ENCODE measurements at places on chromosomes 1 and 21.

DNA sequence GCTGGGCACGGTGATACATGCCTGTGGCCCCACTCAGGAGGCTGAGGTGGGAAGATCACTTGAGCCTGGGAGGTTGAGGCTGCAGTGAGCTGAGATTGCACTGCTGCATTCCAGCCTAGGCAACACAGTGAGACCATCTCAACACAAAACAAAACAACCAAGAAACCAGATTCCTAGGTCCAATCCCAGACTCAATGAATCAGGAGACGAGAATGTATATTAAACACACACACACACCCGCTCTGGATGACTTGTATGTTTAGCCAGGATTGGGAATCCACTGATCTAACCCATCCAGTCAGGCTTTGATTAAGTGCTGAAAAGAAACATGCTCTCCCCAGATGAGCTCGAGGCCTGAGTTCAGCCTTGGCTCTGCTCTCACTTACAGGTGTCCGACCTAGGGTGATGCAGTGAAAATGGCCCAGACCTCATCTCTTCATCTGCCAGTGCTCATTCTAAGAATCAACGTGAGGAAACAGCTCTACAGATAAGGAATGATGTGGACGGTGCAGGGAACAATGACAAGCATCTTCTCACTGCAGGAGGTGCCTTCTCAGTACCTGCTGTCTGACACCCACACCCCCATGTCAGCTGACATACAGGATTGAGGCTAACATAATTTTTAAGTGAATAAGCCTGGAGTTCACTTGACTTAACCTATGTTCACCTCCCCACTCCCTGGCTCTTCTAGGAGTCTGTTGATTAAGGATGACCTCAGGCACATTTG lies 15.3 kb upstream of the SRSF4 start:
- no peak for DNase-seq

DNA sequence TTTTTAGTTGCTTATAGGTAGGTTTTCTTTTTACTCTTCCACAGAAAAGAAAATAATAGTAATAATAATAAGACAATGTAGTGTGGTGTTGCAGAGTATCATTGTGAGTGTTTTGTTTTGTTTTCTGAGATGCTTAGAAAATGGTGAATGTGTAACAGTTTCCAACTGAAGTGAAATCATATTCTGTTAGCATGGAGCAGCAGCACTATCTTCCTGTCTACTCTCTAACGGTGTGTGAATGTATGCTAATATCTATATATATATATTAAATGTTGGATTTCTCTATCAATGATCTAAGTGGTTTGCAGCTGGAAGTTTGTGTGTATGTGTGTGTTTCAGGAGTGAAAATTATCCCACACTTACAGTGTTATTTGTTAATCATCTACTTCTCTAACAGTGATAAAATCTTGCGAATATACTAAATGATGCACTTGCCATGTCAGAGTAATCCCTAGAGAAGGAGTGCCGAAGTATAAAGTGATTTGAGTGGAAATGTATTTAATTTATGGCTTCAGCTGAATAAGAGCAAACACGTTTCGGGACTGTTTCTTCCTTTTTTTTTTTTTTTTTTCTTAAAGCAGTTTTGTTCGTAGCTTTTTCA lies 377 bp downstream of the SAMD13 start:
- no peak for DNase-seq

DNA sequence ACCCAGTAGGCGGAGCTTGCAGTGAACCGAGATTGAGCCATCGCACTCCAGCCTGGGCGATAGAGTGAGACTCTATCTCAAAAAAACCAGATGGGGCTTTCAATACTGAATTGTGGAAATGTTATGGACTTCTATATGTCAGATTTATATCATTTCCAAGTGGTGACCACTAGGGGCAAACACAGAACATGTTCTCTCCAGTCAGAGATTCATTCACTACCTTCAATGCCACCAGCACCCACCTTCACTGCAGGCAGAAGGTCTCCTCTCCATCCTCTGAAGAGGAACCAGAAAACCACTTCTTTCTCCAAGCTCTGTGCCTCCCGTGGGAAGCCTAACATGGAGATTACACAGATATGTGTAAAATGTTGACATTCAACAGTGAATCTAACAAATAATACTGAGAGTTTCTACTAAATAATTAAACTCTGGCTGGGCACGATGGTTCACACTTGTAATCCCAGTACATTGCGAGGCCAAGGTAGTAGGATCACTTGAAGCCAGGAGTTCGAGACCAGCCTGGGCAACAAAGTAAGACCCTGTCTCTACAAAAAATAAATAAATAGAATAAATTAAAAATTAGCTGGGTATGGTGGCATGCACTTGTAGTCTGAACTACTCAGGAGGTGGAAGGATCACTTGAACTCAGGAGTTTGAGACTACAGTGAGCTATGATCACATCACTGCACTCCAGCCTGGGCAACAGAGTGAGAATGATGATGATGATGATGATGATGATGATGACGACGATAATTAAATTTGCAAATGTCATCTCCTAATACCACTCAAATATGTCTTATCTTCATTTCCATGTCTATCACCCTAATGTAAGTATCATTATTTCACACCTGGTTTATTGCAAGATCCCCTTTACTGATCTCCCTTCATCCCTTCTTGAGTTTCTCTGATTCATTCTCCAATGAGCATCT lies 151.1 kb downstream of the ZNF281 start:
- DNase-seq = no peak

DNA sequence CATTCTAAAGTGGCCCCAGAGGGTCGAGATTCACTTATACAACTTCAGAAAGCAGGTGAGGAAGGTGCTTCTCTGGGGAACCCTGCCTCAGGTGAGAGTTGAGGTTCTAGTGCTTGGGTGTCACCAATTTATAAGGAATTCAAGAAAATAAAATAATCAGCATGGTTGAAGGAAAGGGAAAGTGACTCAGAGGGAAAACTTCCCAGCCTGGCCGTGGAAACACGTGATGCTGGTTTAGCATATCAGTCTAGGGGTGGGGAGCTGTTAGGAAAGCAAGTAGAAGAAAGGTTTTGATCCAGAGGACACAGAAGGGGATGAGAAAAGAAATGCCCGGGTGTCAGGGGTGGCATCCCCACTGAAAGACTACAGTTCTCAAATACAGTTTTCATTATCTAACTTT lies 37.7 kb upstream of the TMEM125 start:
- DNase-seq = no peak

DNA sequence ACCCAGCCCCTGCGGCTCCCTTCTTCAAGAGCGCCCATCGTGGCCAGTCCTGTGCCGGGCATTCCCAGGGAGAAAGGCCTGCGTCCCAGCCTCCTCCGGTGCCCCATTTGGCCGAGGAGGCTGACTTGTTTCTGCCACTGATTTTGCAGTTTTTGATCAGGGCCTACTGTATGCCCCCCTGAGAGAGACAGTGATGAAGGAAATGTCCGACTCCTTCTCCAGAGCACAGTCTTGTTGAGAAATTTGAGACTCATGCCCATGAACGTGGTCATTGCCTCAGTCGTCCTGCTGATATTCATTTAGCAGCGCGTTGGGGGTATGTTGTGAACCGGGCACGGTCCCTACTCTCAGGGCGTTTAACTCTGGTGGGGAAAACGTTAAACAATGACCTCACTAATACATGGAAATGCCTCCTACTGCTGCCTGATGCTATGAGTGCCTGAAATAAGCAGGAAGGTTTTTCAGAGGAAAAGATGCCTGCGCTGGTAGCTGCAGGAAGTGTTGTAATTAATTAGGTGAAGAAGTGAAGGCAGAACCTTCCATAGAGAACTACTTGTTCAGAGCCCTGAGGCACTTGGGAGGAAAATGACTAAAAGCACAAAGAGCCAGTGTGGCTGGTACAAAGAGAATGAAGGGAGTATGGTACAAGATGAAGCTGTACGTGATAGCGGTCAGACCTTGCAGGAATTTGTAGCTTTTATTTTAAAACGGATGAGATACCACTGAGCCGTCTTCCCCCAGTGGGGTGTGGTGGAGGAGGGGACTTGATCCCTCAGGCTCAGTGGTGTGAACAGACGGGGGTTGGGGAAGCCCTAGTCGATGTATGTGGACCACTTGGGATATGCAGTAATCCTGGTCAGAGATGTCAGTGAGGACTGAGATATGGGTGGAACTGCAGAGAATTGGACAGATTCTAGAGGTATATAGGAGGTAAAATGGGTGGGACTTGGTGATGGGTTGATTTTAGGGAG lies 730 bp downstream of the ZCCHC17 start:
- DNase-seq = no peak
